ENCODE measurements at places on chromosomes 2 and 18.

DNA sequence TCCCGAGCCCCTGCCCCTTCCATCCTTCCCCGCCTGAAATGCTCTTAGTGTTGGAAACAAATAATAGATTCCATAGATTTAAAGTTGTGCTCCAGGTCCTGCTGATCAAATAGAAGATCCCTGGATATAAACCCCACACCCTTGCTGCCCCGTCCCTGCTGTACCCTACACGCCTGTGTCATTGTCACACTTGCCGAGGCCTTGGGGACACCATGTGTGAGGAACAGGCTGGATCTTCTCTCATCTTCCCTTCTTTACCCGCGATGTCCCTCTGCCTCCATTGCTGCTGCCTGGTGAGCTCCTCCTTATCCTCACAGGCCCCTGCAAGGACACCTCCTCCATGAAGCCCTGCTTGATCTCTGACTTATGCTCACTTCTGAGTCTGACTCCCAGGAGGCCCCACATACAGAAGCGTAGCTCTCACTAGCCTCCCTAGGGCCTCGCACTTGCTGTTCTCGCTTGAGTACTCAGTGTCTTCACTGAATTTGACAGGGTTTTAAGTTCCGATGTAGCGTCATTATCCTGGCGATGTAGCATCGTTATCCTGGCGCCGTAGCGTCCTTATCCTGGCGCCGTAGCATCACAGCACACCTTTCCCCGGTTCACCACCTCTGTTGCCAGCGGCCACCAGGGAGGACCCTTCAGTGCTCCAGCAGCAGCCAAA lies 221.9 kb downstream of the NDUFA10 start:
- DNase-seq: no peak

DNA sequence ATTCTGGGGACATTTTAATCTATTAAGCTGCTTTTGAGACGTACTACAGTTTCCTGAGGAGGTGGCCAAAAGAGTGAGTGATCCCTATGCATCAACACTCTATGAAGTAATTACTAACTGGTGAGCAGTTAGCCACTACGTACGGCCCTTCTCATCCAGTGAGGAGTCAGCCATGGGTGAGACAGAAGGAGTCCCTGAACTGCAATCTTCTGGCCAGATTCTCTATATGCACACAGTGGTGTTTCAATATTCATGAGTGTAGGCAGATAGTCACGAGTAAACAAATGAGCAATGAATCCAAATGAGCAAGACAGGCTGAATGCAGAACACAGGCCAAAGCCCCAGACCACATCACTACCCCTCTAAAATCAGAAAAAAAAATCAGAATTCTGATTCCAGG lies 29.8 kb upstream of the TMEM214 start:
- DNase-seq: no peak

GRCh38 chr2:128327180-128327964 lies 8.7 kb upstream of the HS6ST1 start:
- no peak for DNase-seq

DNA sequence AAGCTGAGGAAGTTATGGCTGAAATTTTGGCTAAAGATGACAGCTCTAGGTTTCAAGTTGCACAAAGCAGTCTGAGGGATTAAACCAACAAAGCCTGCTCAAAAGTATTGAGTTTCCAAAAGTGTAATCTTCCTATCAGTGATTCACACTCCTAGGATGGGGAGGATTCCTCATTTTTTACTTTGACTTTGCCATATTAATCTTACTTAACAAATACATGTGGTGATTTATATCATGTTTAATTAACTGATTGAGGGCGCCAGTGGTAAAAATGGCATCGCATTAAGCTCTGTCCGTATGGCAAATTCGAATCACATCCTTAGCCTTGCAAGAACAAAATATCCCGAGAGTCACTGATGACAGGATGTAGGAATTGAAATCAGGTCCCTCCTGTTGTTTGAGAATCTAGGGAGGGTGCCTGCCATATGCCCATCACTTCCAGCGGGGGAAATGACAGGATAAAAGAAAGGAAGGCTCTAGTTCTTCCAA lies 78.1 kb upstream of the ETAA1 start:
- no peak for DNase-seq

DNA sequence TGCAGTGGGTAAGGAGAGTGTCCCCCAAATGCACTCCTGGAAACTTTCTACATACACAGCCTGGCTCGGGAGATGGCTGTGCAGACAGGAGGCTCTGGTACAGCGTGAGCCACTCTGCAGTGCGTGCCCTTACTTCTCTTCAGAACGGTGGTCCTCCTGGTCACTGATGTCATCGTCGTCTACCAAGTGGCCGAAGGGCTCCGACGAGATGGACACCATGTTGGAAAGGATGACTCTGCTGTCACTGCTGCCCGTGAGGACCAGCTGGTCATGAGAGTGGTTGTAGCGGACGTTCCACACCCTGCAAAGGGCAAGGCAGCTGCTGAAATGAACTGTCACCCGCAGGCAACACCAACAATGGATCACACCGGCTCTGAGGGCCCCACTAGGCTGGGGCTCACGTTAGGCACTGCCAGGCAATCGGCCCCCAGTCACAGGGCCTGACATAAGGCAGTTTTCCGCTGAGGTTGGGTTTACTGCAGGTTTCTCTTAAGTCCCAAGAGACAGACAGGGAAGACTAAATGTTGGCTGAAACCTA lies 185.3 kb downstream of the EIPR1 start:
- DNase-seq: no peak

- DNase-seq: no peak
Measured at GRCh38 chr2:161651547-161651946, 27.3 kb downstream of the SLC4A10 start.

- DNase-seq: no peak
Measured at GRCh38 chr2:127065940-127066318, 41.0 kb downstream of the BIN1 start.

DNA sequence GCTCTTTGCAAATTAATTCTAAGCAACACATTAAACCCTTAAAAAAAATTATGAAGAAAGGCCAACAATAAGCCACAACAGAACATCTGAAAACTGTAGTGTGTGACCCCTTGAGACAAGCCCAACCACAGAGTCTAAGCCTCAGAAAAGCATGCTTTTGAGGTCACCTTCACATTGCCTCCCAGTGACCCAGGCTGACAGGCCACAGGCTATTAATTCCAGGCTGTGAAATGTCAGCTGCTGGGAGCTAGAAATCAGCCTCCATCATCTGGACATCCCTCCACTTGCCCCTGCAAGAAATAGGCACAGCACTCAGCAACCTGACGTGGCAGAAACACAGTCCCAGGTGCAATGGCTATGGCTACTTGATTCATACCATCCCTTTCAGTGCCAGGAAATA lies 179.4 kb upstream of the ZFP36L2 start:
- DNase-seq: no peak

GRCh38 chr18:23173912-23174311 lies 38.6 kb downstream of the CABLES1 start:
- DNase-seq: no peak

DNA sequence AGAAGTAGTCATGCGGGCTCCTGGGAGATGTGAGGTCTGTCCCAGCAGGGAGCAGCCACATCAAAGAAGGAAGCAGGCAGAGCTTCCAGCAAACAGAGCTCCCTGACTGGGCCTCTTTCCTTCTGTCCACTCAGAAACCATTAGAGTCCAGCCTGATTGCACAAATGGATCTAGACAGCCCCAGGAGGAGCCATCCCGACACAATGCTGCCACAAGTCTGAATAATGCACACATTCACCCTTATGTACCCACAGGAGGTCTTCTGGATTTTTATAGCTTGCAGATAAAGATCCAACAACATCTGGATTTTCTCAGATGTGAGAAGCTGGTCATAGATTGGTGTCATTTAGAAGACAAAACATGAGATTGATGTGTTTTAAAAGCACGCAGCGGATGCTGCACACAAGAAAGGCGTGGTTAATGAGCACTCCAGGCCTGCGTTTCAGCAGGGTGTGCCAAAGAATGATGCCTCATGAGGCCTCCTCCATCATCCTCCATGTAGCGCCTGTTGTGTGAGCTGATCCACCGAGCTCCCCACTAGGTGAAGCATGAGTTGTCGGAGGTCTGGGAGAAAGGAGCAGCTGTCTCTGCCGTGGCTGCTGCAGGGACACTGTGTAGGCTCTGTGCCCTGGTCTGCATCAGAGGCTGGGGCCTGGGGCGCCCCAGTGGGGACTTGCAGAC lies 60.6 kb downstream of the MTCL1 start:
- DNase-seq: no peak

- DNase-seq: no peak
Measured at GRCh38 chr18:49886891-49887764, 73.8 kb upstream of the ACAA2 start.

DNA sequence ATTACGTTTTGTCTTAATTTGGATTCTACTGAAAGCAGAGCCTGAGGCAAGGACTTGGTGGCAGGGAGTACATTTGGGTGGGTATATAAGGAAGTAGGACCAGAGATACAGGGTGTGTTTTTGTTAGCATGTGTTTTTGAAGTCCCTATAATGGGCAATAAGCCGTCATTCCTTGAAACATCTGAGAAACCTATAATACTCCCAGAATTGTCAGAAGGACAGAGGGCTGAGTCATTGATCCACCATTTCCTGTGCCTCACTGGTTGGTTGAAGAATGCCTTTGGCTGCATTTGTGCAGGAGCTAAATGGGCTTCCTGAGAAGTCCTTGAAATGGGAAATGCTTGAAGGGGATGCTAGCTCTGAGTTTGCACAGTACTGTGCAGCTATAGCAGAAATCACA lies 281.8 kb upstream of the ZEB2 start:
- no peak for DNase-seq

DNA sequence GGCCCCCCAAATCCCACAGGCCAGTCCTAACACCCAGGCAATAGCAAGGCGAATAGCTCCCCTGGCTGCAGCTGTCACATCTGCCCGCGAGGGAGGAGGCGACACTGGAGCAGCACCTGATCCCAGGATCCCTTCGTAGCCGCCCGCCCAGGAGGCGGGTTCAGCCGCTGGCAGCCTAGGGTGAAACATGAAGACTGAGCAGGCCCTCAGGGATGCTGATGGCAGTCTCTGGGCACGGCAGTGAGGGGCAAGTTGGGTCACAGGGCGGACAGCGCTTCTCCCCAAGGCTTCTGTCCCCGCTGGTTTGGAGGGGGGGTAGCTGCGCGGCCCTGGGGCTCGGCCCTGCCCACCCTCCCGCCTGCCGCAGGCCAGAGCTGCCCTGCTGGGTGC lies 1.9 kb downstream of the DNMT3A start:
- no peak for DNase-seq

GRCh38 chr2:118657466-118657865 lies 190.0 kb downstream of the EN1 start:
- no peak for DNase-seq

All from activated T-helper 1 cell treated with anti-CD3 and anti-CD28 coated beads, Interleukin-12 subunit alpha, Interleukin-12 subunit beta, Interleukin-2, Interleukin-4 antibody, amounts not matched to agents 30 ng/mL and 10 ng/mL and 1 ng/mL, durations not matched to agents 14 hours and 24 hours and 36 hours (primary cell).